ENCODE measurements at places on chromosomes 5 and 9. TPM values are rescaled to one million over a fixed set of nuclear protein-coding genes. Genes with fewer than 3 reads are reported as not detected.

The PCDHGB5 gene
- total RNA-seq, result 22.4 TPM

The KIF4B gene
- not detected for total RNA-seq

The VAV2 gene
- 10.3 TPM for total RNA-seq

The DPM2 gene
- total RNA-seq, result 15.1 TPM

The CNTNAP3 gene
- total RNA-seq, result 20.8 TPM

DNA sequence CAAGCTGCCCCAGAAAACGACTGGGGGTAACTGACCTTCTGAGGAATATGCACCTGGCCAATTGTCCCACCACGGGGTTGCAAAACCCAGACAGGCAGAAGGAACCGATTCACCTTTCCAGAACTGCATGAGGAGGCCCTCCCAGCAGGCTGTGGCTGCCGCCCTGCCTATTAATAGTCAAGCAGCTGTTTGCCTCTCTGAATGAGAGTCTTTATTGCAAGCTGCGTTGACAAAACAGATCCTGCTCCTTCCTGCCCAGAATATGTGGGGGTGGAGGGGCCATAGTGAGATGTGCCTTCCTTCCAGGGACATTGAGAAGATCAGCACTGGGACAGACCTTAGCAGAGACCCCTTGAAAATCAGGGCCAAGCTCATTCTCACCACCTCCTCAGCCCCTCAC, 18.3 kb upstream of the TCOF1 start:
- DNase-seq, result no peak

GRCh38 chr9:76296561-76297310, 97.5 kb downstream of the RFK start:
- no peak for DNase-seq

DNA sequence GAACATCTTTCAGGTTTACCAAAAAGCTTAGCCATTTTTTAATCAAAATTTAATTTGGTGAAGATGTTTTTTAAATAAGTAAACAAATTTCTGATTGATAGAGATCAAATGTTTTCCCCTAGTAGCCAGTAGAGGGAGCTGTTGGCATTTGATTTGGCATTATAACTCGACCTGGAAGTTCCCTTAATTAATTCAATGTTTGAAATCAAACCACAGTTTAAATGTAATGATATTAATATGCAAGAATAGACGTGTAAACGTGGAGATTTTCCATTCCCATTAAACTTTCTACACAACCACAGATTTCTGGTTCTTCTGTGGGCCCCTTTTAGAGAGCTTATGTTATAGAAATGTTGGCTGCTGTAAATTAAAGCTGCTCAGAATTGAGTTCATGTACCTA, 148.1 kb upstream of the MPDZ start:
- no peak for DNase-seq

GRCh38 chr9:116860509-116861120, 173.5 kb downstream of the TRIM32 start:
- peak; percentile 36 for DNase-seq

DNA sequence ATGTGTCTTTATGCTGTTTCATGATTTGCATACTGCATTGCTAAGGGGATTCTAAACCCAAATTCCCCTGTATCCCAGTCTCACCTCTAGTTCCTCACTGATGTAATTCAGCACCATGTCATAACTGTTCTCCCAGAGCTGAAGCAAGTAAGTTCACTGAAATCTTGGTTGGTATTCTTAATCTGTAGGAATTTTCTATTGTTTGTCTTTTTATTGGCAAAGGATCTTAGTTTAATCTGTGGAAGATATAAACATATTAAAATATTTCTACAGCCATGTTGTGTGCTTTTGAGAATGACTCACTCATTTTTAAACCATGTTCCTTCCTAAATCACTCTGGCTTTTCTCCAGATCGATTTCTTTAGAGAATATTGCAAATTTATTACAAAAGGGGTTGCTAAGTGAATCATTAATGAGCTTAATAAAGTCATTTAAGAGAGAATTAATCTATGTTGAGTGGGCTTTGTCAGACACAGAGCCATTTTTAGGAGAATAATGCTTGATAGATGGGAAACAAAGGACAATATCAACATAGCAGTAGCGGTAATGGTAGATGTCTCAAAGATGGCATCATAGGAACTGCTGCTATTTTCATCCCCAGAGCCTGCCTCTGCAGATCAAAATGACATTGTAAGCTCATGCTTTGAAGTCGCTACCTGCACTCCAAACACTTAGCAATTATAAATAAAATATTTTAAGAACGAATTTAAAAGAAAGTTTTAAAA, 110.0 kb downstream of the ENC1 start:
- no peak for DNase-seq

DNA sequence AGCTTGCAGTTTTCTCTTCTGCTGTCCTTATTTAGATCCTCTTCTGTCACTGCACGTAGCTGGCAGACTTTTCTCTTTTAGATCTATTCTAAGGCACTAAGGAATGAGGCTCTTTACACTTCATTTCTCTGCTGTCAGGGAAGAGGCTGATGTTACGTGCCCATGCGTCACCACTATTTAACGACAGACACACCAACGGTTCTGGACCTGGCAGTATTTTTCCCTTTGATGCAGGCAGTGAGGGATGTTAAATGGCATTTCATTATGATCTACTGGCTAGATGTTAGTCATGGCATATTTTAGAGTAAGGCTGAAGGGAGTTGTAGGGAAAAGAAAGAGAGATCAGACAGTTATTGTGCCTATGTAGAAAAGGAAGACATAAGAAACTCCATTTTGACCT, 8.2 kb upstream of the CRHBP start:
- no peak for DNase-seq

- peak; percentile 42 for DNase-seq
These were observed 2.1 kb upstream of the OGN start for GRCh38 chr9:92406477-92406876.

DNA sequence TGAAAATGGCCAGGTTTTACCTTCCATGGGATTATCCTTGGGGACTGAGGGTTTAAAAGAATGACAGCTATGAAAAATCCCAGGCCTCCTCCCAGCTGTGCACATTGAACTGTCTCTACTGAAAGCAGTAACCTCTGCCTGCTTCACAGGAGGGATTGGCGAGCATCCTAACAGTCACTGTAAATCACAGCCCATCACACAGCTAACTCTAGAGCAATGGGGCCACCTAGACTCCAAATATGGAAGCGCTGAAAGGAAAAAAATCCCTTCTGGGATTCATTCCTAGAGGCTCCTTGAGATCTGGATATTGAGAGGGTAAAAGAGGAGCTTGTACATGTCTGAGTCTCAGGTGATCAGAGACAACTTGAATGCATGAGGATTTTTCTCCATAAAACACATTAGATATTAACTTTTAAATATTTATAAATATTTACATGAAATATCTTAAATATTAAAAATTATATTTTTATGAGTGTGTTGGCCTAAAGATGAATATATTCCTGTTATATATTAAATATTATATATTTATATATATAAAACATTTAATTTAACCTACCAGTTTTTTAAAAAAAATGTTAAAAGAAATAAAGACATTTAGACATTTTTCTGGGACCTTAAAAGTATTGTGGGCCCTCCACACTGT, 133.8 kb upstream of the SLC24A2 start:
- no peak for DNase-seq

DNA sequence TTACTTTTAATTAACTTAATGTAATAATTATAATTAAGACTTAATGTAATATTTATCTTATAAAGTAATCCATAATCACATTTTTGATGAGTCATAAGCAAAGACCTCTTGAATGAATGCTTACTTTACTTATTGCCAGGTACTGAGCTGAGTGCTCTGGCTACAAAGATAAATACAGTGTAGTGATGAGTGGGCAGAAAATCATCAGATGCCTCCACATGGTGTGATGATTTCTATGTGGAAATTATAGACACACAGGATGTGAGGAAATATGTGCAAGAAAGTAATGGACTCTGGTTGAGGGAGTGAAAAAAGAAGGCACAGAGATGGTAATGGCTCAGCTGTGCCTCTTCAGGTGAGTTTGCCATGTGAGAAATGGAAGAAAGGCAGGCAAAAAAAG, 422.6 kb upstream of the CD180 start:
- DNase-seq, result no peak

DNA sequence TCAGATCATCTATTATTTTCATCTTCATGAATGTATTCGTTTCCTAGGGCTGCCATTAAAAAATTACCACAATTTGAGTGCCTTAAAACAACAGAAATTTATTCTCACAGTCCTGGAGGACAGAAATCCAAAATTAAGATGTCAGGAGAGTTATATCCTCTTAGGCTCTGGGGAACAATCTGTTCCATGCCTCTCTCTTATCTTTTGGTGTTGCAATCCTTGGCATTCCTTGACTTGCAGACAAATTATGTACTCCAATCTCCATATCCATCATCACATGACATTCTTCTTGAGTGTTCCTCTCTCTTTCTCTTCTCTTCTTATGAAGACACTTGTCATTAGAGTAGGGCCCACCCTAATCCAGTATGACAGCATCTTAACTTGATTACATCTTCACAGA, 339.4 kb downstream of the EFNA5 start:
- DNase-seq, result no peak

DNA sequence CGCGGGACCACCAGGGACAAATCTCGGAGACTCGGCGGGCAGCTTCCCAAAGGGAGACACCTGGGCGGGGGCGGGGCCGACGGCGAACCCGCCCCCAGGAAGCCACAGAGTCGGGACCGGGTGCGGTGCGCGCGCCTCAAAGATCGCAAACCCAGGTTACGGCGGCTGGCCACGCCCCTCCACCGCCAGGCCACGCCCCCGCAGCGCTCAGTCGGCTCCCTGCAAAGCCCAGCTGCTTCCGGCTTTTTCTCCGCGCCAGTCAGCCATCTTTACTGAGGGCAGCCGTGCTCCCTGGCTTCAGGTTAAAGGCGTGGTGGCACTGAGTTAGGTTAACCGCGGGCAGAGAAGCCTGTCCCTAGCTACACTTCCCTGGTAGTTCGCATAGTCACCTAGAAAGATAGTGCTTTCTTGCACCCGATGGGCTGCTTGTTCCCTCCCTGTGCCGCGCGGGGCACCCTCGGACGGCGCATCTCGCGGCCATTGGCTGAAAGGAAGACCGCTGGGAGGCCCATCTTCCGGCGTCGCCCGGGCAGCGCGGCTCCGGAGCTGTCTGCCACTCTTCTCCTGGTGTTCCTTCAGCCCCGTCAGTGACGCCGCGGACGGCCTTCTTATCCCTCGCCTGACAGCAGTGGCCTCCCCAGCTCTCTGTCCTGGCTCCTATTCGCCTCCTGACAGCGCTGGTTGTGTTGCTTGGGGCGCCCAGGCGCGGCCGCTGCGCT, at the start of gene TBC1D2:
TSS of gene TBC1D2 (minus strand) at position 72 of the 719 bp plus-strand sequence. CDS start 108 bp downstream, outside the sequence.
- peak; percentile 92 for DNase-seq

DNA sequence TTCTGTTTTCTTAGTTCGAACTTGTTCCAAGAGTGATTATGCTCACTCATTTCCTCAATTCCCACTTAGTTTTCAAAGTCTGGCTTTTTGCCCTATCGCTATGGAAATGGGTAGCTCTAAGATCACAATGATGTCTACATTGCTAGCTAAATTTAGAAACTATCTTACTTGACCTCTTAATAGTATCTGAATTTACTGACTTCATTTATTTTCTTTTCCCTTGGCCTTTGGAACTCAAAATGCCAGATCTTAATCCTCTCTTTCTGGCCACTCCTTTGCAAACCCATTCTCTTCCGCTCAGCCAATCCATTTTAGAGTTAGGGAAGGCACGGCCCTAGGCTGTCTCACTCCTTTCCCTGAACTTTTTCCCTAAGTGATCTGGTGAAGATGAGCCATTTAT, 137.0 kb downstream of the FER start:
- no peak for DNase-seq
